ENCODE measurements at places on chromosomes 12 and 14.

GRCh38 chr14:82621881-82622450, 1088.3 kb upstream of the SEL1L start:
- no peak for DNase-seq

DNA sequence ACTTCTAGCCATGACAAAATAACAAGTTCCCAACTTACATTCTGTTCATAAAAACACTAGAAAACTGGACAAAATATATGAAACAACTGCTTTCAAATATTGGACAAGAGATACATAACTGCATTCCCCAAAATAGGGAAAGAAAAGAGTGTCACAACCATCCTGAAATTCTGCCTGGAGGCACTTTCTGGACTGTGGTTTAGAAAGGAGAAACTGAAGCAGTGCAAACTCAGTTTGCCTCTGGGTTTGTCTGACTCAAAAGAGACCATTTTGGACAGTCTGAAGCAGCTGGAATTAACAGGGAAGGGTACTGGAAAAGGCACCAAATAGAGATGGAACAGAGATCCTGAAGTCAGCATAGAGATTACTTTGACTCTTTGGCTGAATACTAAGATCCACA, 11.3 kb upstream of the SYT1 start:
- no peak for DNase-seq

GRCh38 chr14:36845356-36846012, 183.8 kb downstream of the PAX9 start:
- DNase-seq = no peak

DNA sequence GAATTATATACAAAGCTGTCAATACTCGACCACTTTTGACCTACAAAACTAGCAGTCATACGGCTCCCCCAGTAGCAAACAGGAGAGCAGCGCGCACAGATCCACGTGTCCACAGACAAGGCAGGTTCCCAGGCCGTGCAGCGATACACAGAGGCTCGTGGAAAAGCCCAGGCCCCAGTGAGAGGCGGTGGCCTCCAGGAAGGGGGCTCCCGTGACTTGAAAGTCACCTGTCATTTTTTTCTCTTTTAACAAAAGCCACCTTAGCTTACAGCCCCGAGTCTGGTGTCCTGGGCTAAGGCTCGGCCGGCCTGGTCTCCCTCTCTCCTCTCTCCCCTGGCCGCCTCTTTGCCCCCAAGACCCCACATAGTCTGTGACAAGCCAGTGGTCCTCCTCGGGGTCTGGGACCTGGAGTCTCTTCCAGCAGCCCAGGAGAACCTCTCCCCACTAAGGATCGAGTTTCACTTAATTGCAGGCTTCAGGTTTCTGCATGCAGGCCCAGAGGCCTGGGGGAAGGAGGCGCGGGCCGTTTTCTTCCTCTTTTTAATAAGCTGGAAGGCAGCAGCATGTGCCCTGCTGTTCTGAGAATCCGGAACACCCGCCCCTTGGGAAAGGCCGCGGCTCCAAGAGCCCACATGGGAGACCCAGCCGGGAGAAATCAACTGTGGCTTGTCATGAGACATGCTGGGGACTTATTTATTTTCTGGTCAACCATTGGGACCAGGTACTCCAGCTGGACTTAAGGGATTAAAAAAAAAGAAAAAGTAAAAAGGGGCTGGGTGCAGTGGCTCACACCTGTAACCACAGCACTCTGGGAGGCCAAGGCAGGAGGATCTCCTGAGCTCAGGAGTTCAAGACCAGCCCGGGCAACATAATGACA, 15.9 kb downstream of the NCOR2 start:
- DNase-seq = no peak

- DNase-seq = no peak
Measured at GRCh38 chr12:120971299-120972180, 6.8 kb upstream of the HNF1A start.

- DNase-seq = no peak
Measured at GRCh38 chr14:74946659-74947281, 8.6 kb downstream of the PGF start.

DNA sequence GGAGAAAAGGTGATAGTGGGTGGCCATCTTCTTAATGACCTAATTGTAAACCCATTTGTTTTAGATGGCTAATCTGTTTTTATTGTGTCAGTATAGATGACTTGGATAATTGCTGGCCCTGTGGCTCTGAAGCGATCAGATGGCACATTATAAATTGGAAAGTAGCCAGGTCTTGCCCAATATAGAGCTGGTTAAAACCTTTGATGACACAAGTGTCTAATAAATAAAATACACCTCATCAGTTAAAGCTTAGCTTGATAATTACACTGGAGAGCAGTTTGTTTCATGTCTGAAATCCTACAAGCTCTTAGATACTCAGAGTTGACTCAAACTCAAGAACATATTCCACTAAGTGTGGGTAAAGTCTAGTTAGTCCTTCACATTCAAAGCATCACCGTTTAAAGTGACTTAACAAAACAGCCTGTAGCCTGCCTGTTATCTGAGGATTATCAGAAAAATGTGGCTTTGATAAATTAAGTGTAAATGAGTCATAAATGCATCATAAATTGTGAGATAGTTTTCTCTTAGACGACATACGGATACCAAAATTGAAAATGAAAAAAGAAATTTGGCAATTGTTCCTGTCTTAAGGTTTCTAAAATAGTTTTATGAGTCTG, 280.9 kb downstream of the LRIG3 start:
- no peak for DNase-seq

GRCh38 chr12:60935981-60936761, 1324.0 kb upstream of the USP15 start:
- no peak for DNase-seq

GRCh38 chr12:70271025-70271424, 27.8 kb downstream of the CNOT2 start:
- no peak for DNase-seq
